OCI-M1 (cell line): ENCODE measurements at places on chromosomes 7 and 10.
A peak's percentile ranks its signal among the peaks of the same experiment; 100 is the strongest.

- DNase-seq: no peak
Observed at GRCh38 chr10:18334116-18334867, 194.1 kb downstream of the CACNB2 start.

DNA sequence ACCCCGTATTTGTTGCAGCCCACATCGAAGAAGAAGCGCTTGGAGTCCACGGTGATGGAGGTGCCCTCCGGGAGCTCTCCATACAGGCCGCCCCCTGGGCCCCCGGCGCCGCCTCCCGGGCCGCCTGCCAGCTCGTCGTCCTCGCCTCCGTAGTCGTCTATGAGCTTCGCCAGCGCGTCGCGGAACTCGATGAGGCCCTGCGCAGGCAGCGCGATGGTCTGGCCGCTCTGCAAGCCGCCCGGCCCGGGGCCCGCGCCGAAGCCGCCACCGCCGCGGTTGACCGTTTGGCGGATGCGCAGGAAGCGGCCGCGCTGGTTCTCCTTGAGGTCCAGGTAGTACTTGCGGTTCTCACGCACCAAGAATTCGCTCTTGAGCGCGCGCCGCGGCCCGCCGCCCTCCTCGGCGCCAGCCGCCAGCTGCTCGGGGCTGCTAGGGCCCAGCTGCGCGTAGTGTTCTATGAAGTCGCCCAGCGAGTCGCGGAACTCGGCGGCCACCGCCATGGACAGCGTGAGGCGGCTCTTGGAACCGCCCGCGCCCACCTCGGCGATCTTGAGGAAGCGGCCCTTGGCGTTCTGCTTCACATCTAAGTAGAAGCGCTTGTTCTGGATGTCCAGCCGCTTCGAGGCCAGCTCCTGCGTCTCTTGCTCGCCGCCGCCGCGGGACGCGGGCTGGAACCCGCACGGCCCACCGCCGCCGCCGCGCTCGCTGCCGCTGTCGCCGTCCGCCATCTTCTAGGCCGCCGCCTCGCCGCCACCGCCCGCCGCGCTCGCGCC lies 523 bp downstream of the PURB start:
- DNase-seq: peak; percentile 21

DNA sequence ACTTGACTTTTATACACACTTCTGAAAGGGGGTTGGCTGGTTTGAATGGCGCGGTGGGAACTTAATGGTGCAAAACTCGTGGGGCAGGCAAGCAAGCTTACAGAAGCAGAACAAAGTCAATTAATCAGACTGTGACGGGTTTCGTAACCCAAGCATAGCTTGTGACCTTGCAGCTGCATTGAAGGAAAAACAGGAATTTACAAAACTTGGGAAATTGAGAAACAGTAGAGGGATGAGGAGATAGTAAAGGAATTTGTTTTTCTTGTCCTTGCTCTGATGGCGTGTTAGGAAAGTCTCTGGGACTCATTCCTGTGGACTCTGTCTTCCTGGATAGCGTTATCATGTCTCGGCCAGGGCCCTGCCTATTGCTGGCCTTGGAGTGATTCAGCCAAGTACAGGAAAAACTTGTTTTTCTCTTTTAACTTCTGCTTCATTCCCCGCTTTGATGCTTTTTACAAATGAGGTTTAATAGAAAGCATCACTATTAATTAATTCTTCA lies 220.0 kb upstream of the KCND2 start:
- DNase-seq: no peak

DNA sequence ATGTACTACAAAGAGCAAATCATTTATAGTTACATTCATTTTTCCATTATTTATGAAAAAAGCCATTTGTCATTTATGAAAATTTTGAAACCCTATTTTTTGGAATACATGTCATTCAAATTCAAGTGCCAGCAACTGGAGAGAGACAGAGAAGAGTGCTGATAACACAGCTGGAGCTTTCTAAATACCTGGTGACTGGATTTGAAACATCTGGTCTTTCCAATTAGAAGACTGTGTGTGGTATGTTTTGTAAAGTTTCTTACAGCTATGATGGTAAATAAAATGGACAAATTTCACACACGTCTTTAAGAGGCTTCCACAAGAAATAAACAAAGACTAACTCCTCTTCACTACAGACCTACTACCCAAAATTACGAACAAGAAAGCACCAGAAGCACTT lies 56.8 kb downstream of the CHCHD3 start:
- DNase-seq: no peak

GRCh38 chr7:151243408-151244195 lies 4.9 kb downstream of the SMARCD3 start:
- DNase-seq: peak; percentile 52

DNA sequence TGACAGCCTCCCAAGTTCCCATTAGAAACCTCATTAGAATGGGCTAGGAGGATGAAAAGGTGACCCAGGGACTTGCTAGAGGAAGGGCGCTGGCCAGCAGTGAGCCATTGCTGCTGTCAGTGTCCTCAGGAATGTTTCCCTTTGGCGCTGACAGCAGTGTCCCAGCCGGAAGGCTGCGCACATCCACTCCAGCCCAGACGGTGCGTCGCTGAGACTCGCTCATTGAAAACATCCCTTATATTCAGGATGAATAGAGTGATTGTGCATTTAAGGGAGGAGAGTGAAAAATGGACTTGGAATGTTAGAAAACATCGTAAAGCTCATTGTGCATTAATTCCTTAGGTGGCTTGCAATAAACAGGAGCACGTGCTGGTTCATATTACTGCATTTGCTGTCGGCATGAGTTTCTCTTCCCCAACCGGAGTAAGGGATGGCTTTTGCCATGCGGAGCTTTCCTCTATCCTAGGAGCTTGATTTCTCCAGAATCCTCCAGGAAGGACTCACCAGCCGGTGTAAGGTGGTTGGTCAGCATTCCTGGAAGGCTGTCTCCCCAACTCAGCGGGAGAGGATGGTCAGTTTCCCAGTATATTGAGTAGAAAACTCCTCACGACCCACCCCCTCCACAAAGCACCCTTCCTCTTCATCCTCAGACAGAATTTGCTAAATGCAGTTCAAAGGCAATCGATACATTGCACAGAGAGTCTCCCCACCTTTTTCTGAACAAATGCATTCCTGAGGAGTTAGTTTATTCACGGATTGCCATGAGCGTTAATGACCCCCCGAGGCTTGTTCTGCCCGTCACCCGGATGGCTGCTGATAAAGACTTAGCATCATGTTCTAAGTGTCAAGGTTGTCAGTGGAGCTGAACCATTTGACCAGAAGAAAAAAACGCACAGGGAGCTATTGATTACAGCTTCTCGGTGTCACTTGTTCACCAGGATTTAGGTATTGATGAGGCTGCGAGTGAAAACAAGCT lies 201.8 kb downstream of the EBF3 start:
- no peak for DNase-seq

DNA sequence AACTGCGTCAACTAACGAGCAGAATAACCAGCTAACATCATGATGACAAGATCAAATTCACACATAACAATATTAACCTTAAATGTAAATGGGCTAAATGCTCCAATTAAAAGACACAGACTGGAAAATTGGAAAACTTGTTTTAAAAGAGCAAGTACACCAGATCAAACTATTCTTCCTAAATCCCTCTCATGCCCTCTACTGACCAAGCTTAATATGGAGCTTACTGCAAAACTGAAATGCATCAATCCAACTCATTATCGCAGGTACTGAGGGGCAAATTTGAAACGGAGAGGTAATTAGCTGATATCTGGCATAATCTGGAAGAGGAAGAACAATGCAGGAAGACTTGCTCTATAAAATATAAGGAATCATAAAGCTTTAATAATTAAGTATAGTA lies 1223.8 kb downstream of the NXPH1 start:
- peak; percentile 6 for DNase-seq

DNA sequence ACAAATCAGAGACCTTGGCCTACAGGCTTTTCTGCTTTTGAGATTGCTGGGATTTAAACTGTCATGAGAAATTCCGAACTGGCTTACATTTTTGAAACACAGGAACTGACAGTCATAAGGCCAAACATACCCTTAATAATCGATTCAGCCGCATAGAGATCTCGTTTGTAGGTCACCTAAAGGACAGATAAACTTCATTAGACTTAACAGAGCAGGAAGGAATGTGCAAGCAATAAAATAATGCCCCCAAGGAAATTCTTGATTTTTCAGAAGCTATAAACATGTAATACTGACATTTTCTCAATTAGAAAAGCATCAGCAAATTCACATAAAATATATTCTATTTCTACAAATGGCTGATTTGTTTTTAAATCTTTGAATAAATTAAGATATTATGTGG lies 120.0 kb downstream of the CRPPA start:
- no peak for DNase-seq

DNA sequence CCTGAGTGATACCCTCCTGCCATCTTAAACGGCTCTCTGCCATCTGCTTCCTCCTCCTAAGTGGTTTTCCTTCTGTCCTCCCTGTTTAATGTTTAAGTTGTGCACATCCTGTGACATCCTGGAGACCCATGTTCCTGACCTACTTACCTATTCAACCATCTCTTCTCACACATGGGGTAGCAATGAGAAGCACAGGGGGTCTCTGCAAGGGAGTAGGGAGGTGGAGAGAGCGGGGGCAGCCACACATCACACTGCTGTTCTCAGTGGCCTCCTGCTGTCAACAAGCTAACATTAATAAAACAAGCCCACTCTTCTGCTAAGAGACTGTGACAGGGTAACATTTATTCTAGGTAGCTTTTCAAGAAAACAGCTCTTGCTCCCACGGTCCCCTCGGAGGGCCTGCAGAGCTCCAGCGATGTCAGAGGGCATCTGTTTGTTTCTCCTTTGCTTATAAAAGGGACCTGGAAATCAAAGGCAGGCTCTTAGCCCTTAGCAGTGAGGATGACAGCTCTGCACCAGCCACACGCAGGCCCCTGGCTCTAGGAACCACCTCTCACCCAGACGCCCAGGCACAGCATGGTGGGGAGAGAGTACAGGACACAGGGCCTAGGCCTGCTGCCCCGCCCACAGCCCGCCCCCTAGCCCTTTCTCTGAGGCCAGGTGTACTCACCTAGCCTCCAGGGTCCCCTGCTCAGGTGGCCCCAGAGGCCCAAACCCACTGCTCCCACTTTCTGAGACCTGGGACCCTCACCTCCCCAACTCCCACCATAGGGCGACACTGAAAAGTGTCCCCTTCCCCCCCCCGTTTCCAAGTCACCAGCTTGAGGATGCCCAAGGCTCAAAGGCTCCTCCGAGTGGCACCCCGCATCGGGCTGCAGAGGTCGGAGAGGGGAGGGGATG lies 943 bp upstream of the SLC18A2 start:
- no peak for DNase-seq

DNA sequence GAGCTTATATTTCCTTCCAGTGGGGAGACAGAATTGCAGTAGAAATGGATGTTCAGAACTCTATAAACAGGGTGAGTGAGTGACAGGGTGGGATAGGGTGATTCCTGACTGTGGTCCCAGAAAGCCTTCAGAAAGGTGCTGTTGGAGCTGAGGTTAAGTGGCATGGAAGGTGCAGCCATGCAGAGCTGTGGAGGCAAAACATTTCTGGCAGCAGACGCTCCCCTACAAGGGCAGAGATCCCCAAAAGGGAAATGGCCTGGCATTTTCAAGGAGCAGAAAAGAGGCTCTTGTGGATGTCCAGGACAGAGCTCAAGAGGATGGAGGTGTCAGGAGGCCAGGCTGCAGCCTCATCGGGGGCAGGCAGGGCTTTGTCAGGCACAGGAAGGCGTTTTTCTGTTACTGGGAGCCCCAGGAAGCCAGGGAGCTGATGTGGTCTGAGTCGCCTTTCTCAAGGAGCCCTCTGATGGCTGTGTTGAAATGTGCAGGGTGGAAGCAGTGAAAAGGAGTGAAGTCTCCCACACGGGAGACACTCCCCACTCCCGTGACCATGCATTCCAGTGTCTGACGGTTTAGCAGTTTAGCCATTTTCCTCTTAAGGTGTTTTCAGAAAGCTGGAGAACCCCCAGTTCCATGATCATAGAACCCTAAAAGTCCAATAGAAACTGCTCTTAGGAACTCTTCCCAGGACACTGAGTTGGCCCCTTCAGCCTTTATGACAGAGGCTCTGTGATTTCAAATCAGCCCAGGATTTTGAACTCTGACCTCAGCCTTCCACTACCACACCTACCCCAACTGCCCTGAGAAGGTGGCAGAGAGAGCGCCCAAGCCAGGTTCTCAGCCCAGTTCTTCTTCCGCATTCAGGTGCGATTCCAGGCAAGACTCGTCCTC lies 96.2 kb downstream of the C10orf105 start:
- DNase-seq: peak; percentile 61

DNA sequence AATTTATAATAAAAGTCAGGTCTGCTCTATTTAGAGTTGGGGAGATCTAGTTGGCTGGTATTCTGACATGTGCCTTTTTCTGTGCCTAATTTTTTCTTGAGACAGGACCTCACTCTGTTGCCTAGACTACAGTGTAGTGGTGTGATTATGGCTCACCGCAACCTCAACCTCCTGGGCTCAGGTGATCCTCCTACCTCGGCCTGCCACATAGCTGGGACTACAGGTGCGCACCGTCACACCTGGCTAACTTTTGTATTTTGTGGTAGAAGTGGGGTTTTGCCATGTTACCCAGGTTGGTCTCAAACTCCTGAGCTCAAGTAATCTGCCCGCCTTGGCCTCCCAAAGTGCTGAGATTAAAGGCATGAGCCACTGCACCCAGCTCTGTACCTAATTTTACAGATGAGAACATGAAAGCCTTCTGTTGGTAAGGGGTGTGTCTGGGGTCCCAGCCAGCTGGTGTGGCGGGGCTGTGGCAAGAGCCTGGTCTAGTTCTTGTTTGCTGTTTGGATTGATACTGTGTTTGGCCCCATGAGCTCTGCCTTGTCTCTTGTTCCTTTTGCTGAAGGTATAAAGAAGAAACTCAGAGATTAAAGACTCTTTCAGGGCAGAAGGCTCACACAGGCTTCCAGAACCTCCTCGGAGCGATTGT lies 31.4 kb downstream of the POR start:
- no peak for DNase-seq

DNA sequence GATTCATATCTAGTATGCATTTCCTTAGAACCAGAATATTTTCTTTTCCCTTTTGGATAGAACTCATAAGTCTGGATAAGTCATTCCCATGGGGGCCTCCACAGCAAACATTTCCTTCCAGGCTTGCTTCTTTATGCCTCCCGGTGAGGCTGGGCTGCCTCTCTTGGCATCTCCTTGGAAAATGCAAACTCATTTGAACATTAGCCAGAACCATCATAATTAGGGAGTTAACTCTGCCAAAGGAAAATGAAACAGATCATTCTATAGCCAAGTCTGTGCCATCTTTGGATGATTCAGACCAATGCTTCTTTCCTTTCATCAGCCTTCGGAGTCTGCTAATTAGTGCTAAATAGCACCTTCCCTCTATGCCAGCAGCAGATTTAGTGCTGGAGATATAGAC lies 81.1 kb downstream of the PLPP4 start:
- DNase-seq: no peak

DNA sequence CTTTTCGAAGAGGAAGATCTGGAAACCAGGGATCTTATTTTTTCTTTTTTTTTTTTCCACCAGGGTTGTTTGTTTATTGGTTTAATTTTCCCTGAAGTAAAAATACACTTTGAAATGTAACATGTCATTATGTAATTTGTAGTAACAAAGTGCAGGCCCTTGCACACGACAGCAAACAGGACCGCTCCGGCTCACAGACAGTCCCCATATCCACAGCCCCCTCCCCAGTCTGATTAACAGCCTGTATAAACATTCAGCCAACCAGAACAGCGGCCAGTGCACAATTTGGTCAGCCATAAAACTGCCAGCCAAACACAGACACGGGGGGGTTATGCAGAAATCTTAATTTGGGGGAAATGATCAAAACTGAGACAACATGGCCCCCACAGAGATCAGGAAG lies 431.6 kb upstream of the NPVF start:
- no peak for DNase-seq

- no peak for DNase-seq
Observed at GRCh38 chr7:91644256-91644655, 236.2 kb downstream of the MTERF1 start.
